ENCODE measurements at places on chromosomes 6 and 20. TPM values are rescaled to one million over a fixed set of nuclear protein-coding genes. Genes with fewer than 3 reads are reported as not detected.

MTO1 gene
- total RNA-seq: 25.3 TPM

COL11A2 gene
- 1.9 TPM for total RNA-seq

DHX16 gene
- total RNA-seq: 55.2 TPM

THBS2 gene
- 673 TPM for total RNA-seq

CCDC170 gene
- 1.5 TPM for total RNA-seq

RUNX2 gene
- total RNA-seq: 3.2 TPM

KHDC1L gene
- total RNA-seq: not detected

GPR6 gene
- total RNA-seq: not detected

DNA sequence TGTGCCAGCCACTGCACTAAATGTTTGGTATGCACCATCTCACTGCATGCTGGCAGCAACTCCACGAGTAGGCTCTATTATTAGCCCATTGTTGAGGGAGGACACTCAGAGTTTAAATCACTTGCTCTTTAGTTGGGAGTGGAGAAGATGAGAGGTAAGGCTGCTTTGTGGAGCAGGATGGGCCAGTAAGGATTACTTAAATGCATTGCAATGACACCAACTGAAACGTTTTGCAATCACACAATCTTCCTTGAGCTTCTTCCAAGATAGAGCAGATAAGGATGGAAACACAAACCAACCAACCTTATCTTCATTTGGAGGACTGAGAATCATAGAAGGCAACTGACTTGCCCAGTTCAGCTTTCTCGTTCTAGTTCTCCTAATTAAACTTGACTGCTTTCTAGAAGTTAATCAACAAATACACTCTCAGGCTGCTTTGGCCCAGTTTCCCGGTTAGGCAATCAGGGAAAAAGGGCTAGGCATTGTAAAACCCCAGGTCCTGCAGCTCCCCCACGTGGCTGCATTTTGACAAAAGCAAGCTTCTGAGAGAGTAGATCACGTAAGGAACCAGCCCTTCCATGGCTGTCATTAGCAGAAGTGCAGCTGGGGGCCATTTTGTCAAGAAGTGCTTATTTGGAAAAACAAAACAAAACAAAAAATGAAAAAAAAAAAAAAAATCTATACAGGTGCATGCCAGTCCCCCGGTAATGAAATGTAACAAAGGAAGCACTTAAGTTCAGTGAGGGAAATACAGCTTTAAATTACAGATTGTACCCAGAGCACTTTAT is 130.6 kb downstream of the BCAS1 start:
- H3K36me3 ChIP-seq: no peaks in the 10 kb centered on the region
- peak overlapping the region; percentile 3 for H3K27ac ChIP-seq
- H3K4me1 ChIP-seq: peaks cover 20% of the 10 kb centered on the region
- peak overlapping the region; percentile 11 for H3K4me3 ChIP-seq
- H3K27me3 ChIP-seq: no peaks in the 10 kb centered on the region

- H3K4me3 ChIP-seq: peak overlapping the region; percentile 95
- no peaks in the 10 kb centered on the region for H3K36me3 ChIP-seq
- DNase-seq: no peak
- H3K27ac ChIP-seq: peak overlapping the region; percentile 96
Measured at GRCh38 chr20:31605902-31606803, 1.1 kb downstream of the ID1 start.

DNA sequence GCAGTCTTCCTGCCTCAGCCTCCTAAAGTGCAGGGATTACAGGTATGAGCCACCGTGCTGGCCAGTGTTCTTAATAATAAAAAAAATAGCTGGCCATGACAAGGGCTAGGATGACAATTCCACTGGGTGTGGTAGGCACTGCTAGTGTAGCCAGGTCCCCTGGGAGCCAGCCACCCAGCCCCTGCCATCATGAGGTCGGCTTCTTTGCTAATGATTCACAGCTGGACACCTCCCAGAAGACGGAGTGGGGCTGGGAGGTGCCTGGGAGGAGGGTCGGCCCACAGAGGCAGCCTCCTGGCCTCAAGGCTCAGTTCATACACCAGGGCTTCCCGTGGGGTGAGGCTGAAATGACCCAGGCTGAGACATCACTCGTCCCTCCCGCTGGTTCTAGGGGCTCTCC is 230.4 kb downstream of the TAF4 start:
- H3K36me3 ChIP-seq: no peaks in the 10 kb centered on the region
- H3K27me3 ChIP-seq: no peaks in the 10 kb centered on the region
- H3K27ac ChIP-seq: no peak overlapping the region
- no peak overlapping the region for H3K4me3 ChIP-seq

DNA sequence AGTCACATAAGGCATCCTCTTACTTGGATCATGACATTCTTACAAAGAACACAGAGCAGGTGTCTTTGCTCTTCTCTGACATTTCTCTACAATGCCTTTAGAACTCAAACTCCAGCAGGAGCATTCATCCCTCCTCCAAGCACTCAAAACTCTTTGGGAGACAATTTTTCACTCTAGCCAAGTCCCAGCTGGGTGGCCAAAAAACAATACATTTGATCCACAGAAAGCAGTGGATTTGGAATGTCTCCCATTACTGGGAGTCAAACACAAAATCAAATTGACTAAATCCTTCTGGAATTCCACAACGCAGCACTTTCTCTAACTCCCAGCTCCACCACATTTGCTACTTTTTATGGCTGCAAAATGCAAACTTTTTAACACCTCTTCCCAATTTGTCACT is 108.6 kb upstream of the VGLL2 start:
- no peaks in the 10 kb centered on the region for H3K36me3 ChIP-seq
- no peak overlapping the region for H3K27ac ChIP-seq
- DNase-seq: no peak
- no peaks in the 10 kb centered on the region for H3K27me3 ChIP-seq
- H3K4me1 ChIP-seq: no peaks in the 10 kb centered on the region
- H3K4me3 ChIP-seq: no peak overlapping the region

DNA sequence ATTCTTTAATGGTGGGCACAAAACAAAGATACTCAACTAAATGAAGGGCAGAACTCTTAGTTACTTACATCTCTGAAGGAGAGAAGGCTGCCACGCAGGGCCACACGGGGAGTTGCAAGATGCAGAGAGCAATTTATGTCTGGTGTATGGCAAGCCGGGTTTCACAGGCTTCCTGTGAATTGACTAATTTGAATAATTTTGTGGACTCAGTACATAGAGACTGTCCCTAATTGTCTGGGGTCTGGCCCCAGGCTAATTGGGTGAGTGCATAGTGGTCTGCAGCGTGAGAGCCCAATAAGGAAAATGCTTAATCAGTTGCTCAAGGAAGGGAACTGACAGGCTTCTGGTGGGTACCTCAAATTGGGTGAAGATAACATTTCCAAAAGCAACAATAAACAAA is 205.7 kb downstream of the OTOR start:
- H3K27ac ChIP-seq: no peak overlapping the region
- no peaks in the 10 kb centered on the region for H3K4me1 ChIP-seq
- no peaks in the 10 kb centered on the region for H3K27me3 ChIP-seq
- H3K4me3 ChIP-seq: no peak overlapping the region

GRCh38 chr6:41644297-41644879 is 6.1 kb downstream of the MDFI start:
- DNase-seq: no peak
- H3K36me3 ChIP-seq: no peaks in the 10 kb centered on the region
- no peaks in the 10 kb centered on the region for H3K27me3 ChIP-seq
- no peak overlapping the region for H3K27ac ChIP-seq
- H3K4me3 ChIP-seq: no peak overlapping the region

GRCh38 chr20:36353740-36354139 is 47.6 kb downstream of the DLGAP4 start:
- no peaks in the 10 kb centered on the region for H3K36me3 ChIP-seq
- H3K4me1 ChIP-seq: no peaks in the 10 kb centered on the region
- no peak overlapping the region for H3K4me3 ChIP-seq
- DNase-seq: no peak
- no peak overlapping the region for H3K27ac ChIP-seq

GRCh38 chr20:3616250-3616649 is 46.9 kb downstream of the GFRA4 start:
- no peak overlapping the region for H3K4me3 ChIP-seq
- DNase-seq: no peak
- no peak overlapping the region for H3K27ac ChIP-seq
- H3K36me3 ChIP-seq: peaks cover 7% of the 10 kb centered on the region

GRCh38 chr6:6458172-6458571 is 130.3 kb upstream of the LY86 start:
- H3K4me3 ChIP-seq: no peak overlapping the region
- no peak overlapping the region for H3K27ac ChIP-seq
- no peaks in the 10 kb centered on the region for H3K27me3 ChIP-seq
- no peaks in the 10 kb centered on the region for H3K36me3 ChIP-seq
- no peak for DNase-seq

- no peak overlapping the region for H3K27ac ChIP-seq
- no peak overlapping the region for H3K4me3 ChIP-seq
- no peak for DNase-seq
- peaks cover 19% of the 10 kb centered on the region for H3K4me1 ChIP-seq
- H3K36me3 ChIP-seq: no peaks in the 10 kb centered on the region
- H3K27me3 ChIP-seq: no peaks in the 10 kb centered on the region
Measured at GRCh38 chr20:54339093-54339492, 131.2 kb downstream of the PFDN4 start.

DNA sequence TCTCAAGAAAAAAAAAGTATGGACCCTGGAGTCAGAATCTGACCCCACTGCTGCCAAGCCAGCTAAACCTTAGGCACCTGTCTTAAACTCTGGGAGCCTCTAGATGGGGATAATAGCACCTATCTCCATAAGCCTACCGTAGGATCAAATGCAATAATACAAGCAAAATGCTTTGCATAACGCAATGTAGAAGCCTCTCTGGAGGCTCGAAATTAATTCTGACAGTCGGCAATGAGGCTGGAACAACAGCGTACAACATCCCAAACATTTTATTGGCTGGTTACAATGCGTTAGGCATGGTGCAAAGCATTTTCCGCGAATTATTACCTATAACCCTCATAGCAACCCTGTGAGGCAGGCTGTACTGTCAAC is 521 bp downstream of the CDK5RAP1 start:
- H3K27ac ChIP-seq: peak overlapping the region; percentile 26
- no peaks in the 10 kb centered on the region for H3K27me3 ChIP-seq
- DNase-seq: no peak
- peaks cover 29% of the 10 kb centered on the region for H3K4me1 ChIP-seq

GRCh38 chr20:21661488-21662055 is 43.9 kb upstream of the PAX1 start:
- no peaks in the 10 kb centered on the region for H3K4me1 ChIP-seq
- DNase-seq: no peak
- no peaks in the 10 kb centered on the region for H3K36me3 ChIP-seq
- H3K27me3 ChIP-seq: no peaks in the 10 kb centered on the region
- no peak overlapping the region for H3K27ac ChIP-seq

- no peak for DNase-seq
- H3K4me1 ChIP-seq: no peaks in the 10 kb centered on the region
- H3K4me3 ChIP-seq: no peak overlapping the region
- H3K36me3 ChIP-seq: no peaks in the 10 kb centered on the region
- H3K27ac ChIP-seq: no peak overlapping the region
Measured at GRCh38 chr6:157403686-157404051, 22.7 kb downstream of the ZDHHC14 start.

DNA sequence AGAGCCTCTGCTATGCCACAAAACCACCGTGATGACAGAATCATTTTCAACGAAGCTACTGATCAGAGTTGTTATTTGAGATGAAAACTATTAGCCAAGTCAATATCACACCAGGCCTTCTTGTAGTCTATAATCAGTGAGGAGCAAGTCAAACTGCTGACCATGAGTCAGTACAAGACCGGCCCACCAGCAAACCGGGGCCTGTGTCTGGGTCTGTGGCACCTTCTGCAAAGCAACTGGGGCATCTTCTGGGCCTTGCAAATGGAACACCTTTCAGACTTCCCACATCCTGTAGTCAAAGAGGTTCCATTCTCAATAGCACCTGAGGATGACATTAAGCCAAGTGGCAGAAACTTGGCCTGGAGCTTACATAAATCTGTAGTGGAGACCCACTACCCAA is 38.5 kb downstream of the CPXM1 start:
- H3K27ac ChIP-seq: no peak overlapping the region
- no peaks in the 10 kb centered on the region for H3K4me1 ChIP-seq
- no peak for DNase-seq
- no peaks in the 10 kb centered on the region for H3K27me3 ChIP-seq
- no peak overlapping the region for H3K4me3 ChIP-seq

GRCh38 chr20:38198238-38198861 is 33.3 kb upstream of the TGM2 start:
- DNase-seq: no peak
- no peak overlapping the region for H3K4me3 ChIP-seq
- no peak overlapping the region for H3K27ac ChIP-seq

- DNase-seq: no peak
- H3K27me3 ChIP-seq: no peaks in the 10 kb centered on the region
- no peak overlapping the region for H3K27ac ChIP-seq
- H3K4me1 ChIP-seq: no peaks in the 10 kb centered on the region
- H3K4me3 ChIP-seq: no peak overlapping the region
Measured at GRCh38 chr6:116557893-116558292, 4.3 kb downstream of the CALHM4 start.

- no peaks in the 10 kb centered on the region for H3K4me1 ChIP-seq
- DNase-seq: no peak
- no peak overlapping the region for H3K4me3 ChIP-seq
- no peaks in the 10 kb centered on the region for H3K27me3 ChIP-seq
- no peak overlapping the region for H3K27ac ChIP-seq
Measured at GRCh38 chr6:91132461-91132860, 545.6 kb upstream of the MAP3K7 start.

- H3K4me3 ChIP-seq: peak overlapping the region; percentile 67
- no peak overlapping the region for H3K27ac ChIP-seq
- no peak for DNase-seq
Measured at GRCh38 chr6:7727086-7727945, 1.4 kb downstream of the BMP6 start.

DNA sequence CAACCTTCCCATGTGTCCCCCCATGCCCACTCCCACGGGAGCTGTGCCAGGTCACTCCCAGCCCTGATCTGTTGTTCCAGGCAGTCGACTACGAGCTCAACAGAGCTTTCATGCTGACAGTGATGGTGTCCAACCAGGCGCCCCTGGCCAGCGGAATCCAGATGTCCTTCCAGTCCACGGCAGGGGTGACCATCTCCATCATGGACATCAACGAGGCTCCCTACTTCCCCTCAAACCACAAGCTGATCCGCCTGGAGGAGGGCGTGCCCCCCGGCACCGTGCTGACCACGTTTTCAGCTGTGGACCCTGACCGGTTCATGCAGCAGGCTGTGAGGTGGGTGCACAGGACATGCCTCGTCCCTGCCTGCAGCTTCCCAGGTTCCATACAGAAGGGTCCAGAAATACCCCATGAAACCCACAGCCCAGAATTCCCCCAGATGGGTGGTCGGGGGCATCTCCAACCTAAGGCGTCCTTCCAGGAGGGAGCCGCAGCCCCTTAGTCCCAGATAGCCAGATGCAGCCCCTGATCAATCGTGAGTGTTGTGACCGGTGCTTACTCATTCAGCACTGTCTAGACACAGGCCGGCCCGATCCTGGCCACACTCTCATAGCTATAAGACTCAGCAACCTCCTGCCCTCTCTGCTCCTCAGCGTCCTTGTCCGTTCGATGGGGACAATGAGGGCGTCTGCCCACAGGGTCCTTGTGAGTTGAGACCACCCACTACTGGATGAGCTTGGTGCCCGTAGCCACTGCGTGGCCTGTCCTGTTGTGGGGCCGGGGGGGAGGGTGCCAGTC is 142.1 kb downstream of the TAF4 start:
- no peaks in the 10 kb centered on the region for H3K36me3 ChIP-seq
- no peak overlapping the region for H3K4me3 ChIP-seq
- DNase-seq: no peak
- no peaks in the 10 kb centered on the region for H3K27me3 ChIP-seq

GRCh38 chr6:41344876-41345275 is 9.5 kb downstream of the NCR2 start:
- DNase-seq: no peak
- H3K27me3 ChIP-seq: no peaks in the 10 kb centered on the region
- no peak overlapping the region for H3K4me3 ChIP-seq

Data from thoracic aorta (tissue), 2 donors.